ENCODE measurements at places on chromosomes 6 and 20.
A peak's percentile ranks its signal among the peaks of the same experiment; 100 is the strongest.

- peak overlapping the region; percentile 91 for H3K27ac ChIP-seq
- no peak for DNase-seq
- H3K4me3 ChIP-seq = peak overlapping the region; percentile 89
Observed at GRCh38 chr20:25055711-25056495, 2.0 kb downstream of the ACSS1 start.

DNA sequence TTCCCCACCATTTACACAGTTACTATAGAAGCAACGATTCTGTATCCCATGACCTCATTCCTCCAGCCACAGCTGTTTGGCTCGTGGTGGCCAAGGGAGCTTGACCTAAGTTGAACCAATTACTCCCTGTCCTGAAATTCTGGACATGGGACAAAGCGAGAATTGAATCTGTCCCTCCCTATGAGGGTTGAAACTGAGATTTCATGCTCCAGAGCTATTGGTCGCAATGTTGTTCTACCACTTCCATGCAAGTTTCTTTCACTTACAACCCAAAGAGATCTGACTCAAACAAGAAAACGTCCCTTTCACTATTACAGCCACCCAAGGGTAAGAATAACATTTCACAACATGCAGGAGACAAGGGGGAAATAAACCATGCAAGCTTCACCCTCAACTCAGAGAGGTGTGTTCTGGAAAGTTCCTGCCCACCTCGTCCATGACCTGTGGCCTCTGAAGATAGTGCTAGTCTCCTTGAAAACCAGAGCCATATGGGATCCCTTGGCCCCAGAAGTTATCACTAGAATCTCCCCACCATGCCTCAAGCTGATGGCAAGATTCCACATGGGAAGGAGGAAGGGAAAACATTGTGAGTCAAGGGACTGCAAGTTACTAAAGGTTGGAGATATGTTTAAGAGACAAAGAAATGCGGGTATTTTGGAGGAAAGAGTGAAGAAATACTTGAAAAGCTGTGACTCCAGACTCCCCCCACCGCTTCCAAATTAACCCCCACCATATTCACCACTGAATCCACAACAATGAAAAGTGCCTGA is 74.5 kb upstream of the SRSF6 start:
- no peak overlapping the region for H3K27ac ChIP-seq
- no peaks in the 10 kb centered on the region for H3K36me3 ChIP-seq
- DNase-seq = no peak
- H3K4me1 ChIP-seq = no peaks in the 10 kb centered on the region
- H3K27me3 ChIP-seq = no peaks in the 10 kb centered on the region

DNA sequence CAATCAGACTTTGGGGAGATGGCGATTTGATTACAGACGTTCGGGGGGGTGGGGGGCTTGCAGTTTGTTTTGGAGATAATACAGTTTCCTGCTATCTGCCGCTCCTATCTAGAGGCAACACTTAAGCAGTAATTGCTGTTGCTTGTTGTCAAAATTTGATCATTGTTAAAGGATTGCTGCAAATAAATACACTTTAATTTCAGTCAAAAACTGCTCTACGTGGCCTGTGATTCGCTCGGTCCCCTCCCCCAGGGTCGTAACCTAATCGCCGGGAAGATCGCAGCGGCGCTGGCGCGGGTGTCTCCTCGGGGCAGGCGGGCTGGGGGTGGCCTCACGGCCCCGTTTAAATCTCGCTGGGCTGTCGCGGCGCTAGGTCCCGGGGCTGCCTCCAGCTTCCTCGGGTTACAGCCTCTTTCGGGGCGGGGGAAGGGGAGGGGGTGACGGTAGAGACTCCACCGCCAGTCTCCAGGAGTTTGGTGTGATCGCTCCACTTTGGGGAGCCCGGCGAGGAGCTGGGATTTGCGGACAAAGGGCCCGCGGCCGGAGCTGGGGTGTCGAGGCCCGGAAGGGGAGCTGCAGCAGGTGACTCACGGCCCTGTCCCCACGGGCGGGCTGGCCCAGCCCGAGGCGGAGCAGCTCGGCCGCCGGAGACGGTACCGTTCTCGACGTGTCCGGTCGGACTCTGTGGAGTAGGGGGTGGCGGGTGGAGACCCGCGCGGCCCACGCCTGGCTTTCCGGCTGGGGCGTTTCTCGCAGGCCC is 4.2 kb downstream of the FOXC1 start:
- peak overlapping the region; percentile 98 for H3K27ac ChIP-seq
- H3K27me3 ChIP-seq = no peaks in the 10 kb centered on the region
- H3K36me3 ChIP-seq = peaks cover 29% of the 10 kb centered on the region
- peak overlapping the region; percentile 81 for H3K4me3 ChIP-seq
- DNase-seq = no peak
- H3K4me1 ChIP-seq = peaks cover 26% of the 10 kb centered on the region

GRCh38 chr6:2947445-2947844 is 23.9 kb downstream of the SERPINB6 start:
- no peaks in the 10 kb centered on the region for H3K27me3 ChIP-seq
- no peaks in the 10 kb centered on the region for H3K4me1 ChIP-seq
- H3K36me3 ChIP-seq = peaks cover 22% of the 10 kb centered on the region
- DNase-seq = no peak

DNA sequence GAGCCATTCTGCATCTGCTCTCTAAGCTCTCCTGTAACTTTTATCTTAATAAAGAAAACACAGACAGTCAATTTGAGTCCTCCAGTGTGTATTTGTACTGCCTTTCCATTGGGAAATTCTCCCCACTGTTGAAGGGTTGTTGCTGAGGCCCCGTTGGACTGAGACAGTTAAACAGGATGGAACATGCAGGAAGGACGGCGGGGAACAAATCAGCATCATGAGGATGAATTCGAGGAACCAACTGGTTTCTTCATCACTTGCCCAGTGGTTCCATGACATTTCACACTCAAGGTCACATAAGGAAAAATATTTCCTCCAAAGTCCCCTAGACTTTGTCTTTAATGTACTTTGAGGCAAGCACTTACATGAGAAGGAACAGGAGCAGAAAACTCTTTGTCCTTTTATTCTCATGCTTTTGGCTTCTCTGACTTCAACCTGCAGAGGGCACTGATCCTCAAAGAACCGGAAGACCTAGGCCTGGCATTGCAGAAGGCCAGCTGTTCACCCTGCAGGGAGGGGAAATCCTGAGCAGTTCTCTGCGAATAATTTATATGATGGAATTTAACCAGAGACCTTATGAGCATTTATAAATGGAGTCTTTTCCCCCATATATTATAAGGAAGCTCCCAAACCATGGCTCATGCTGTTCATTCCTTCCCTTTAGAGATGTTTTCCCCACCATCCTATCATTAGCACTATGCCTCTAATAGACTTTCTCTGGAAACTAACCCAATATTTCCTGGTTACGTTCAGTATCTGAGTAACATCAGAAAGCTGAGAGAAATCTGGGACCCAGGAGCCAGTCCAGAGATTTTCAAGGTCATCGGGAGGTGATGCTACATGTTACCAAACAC is 55.2 kb upstream of the ADGRF1 start:
- no peak for DNase-seq
- no peaks in the 10 kb centered on the region for H3K36me3 ChIP-seq
- no peaks in the 10 kb centered on the region for H3K27me3 ChIP-seq
- no peaks in the 10 kb centered on the region for H3K4me1 ChIP-seq

- no peak for DNase-seq
- H3K36me3 ChIP-seq = no peaks in the 10 kb centered on the region
- no peak overlapping the region for H3K4me3 ChIP-seq
Observed at GRCh38 chr6:128724738-128725137, 158.2 kb upstream of the LAMA2 start.

DNA sequence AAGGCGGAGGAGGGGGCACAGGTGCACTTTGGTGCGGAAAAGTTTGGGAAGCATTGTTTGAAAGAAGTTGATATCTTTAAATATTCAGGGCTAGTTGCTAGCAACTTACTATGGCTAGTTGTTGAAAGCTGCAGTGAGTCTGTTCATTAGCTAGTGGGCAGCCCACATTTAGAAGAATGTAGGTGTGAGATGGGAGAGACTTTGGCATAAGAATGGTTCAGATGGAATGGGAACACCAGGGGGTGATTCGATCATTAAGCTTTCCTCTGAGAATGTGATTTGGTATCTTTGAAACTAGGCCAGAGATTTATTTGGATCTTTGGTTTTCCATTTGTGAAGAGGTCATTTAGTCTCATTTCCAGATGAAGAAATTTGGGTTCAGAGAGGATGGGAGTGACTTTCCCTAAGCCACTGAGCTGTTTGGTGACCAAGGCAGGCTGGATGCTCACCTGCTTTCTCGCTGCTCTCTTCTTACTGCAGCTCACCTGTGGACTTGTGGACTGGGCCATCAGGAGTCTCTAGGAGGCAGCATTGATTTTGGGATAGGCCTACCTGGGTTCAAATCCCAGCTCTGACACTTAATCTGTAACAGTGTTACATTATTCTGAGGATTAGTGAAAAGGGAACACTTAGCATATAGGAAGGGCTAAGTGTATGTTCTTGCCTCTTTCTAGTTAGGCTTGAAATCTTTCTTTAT is 62.9 kb downstream of the CARMIL1 start:
- DNase-seq = no peak
- H3K4me3 ChIP-seq = no peak overlapping the region
- H3K4me1 ChIP-seq = peaks cover 29% of the 10 kb centered on the region
- H3K27ac ChIP-seq = no peak overlapping the region

- no peak for DNase-seq
- H3K27me3 ChIP-seq = no peaks in the 10 kb centered on the region
- H3K4me1 ChIP-seq = peaks cover 6% of the 10 kb centered on the region
- peak overlapping the region; percentile 92 for H3K4me3 ChIP-seq
- peak overlapping the region; percentile 81 for H3K27ac ChIP-seq
- H3K36me3 ChIP-seq = peaks cover 12% of the 10 kb centered on the region
Observed at GRCh38 chr20:49811825-49812506, 662 bp upstream of the SLC9A8 start.

GRCh38 chr20:47038566-47039560 is 144.2 kb downstream of the EYA2 start:
- no peak for DNase-seq
- H3K36me3 ChIP-seq = no peaks in the 10 kb centered on the region
- H3K27me3 ChIP-seq = no peaks in the 10 kb centered on the region
- no peak overlapping the region for H3K27ac ChIP-seq
- no peak overlapping the region for H3K4me3 ChIP-seq

GRCh38 chr20:6026051-6026450 is 27.8 kb downstream of the LRRN4 start:
- DNase-seq = no peak
- no peak overlapping the region for H3K27ac ChIP-seq
- no peak overlapping the region for H3K4me3 ChIP-seq

DNA sequence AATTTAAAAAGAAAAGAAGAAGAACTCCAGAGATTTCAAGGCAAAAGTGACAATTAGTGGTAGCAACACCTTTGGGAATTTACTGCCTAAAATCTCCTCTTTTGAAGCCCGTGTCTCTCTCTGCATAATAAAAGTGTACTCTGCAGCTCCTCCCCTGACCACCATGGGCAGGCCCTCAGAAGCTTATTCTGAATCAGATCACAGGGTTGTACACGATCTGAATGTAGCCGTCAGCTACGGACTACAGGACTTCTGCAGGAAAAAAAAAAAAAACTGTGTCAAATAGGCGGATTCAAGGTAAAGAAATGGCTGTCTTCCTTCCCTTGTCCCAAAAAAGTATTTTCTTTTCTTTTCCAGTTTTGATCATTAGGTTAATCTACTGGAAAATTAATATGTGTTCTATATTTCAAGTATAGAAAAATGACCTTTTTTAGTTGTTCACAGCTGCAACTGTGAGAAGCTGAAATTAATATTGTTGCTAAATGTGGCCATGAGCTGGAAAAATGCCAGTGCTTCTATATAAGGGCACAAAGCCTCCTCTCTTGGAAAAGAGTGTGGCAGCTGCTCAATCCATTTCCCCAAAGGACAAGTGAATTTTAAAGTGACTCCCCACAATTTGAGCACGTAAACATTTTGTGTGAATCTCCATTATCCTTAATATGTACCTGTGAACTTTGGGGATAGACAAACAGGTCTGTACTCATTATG is 397.4 kb downstream of the C6orf118 start:
- peak overlapping the region; percentile 51 for H3K4me3 ChIP-seq
- H3K27ac ChIP-seq = no peak overlapping the region
- no peaks in the 10 kb centered on the region for H3K36me3 ChIP-seq
- DNase-seq = no peak
- H3K4me1 ChIP-seq = peaks cover 2% of the 10 kb centered on the region
- H3K27me3 ChIP-seq = no peaks in the 10 kb centered on the region

DNA sequence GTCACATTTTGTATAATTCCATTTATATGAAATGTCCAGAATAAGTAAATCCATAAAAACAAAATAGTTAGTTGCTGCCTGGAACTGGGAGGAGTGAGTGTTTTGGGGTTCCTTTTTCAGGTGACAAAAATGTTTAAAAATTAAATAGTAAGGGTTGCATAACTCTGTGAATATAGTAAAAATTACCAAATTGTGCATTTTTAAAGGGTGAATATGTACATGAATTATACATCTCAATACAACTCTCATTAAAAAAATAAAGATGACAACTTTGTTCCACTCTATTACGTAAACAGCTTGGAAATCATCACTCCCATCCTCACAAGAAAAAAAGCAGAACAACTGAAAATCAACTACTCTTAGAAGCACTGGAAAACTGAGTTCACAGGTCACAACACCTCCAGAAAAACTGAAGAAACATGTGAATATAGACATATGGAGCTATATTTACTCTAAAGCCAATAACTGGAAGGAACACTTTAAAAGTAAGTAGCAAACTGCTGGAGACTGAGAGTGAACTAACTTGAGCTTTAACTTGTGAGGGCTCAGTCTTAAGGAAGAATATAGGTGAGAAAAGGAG is 40.0 kb downstream of the RANBP9 start:
- H3K4me3 ChIP-seq = no peak overlapping the region
- H3K27ac ChIP-seq = no peak overlapping the region
- no peaks in the 10 kb centered on the region for H3K36me3 ChIP-seq
- DNase-seq = no peak

DNA sequence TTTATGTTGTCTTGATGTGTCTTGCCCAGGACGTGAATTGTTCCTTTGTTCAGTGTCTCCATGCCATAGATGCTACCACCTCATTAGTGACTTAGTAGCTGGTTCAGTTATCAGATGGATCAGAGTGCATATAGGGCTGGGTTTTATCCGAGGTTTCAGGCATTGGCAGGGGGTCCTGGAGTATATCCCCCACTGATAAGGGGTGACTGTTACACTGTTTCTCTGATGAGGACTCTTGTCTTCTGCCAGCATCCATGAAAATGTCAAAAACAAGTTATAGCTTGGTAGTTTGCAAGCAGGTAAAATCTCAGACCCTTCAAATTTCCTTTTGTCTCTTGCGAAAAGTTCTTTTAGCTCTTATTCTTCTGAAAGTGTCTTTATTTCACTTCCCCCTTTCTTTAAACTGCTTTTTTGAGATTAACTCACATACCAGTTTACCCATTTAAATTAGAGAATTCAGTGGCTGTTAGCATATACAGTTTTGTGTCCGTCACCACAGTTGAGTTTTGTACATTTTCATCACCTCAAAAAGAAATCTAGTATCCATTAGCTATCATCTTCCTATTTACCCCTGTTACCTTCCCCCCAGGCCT is 109.2 kb downstream of the CDYL start:
- H3K27ac ChIP-seq = no peak overlapping the region
- DNase-seq = no peak
- no peak overlapping the region for H3K4me3 ChIP-seq
